Fibroblast of skin of right quadriceps (primary cell): ENCODE measurements at places on chromosomes 5 and 9.

GRCh38 chr5:36606036-36606427 lies 374 bp upstream of the SLC1A3 start:
- DNase-seq = no peak

- DNase-seq = peak; percentile 39
Observed at GRCh38 chr9:130186839-130187522, 14.8 kb downstream of the NCS1 start.

DNA sequence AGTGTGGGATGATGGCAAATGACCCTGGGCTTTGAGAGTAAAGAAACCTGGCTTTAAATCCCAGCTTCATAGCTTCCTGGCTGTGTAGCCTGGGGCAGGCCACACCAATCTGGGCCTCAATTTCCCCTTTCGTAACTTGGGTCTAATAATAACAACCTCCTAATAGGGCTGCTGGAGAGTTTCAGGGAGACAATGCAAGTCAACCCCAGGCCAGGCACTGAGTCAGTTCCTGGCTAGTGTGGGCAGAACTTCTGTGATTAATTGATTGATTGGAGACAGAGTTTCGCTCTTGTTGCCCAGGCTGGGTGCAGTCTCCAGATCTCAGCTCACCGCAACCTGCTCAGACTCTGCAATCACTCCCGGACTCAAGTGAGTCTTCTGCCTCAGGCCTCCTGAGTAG lies 3.3 kb upstream of the SH2D3C start:
- DNase-seq = no peak

DNA sequence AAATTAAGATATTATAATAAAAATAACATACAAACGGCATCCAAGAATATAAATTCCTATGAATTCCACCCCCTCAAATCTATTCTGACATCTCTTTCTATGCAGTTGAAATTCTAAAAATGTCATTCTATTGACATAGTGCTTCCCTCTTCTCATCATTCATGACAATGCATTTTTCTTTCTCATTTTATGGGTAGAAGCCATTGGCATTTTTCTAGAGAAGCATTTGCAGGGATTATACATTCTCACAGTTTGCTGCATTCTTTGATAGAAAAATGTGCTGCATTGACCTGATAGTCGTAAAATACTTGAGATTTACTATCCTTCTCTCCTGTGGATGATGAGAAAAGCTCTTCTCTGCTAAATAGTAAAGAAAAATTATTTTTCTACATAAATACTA lies 760.9 kb upstream of the ACO1 start:
- DNase-seq = no peak

GRCh38 chr9:136080716-136081112 lies 14.4 kb downstream of the NACC2 start:
- DNase-seq = no peak

DNA sequence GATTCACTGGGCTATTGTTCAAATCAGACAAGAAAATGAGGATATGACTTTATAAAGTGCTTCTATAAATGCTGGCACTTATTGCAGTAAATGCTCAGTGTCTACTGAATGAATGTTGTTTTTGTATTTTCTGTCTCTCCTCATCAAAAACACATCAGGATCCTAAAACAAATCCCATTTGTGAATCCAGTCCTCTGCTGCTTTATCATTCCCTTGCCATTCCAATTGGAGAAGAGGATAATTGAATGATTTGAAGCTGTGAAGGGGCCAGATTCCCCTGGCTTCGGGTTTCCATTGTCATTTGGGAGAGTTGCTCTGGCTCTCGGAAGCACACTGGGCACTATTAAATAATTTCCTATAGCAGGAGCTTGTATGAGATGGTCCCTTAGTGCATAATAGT lies 666.8 kb downstream of the ACTL7B start:
- no peak for DNase-seq

GRCh38 chr5:61263561-61264272 lies 68.3 kb upstream of the ZSWIM6 start:
- no peak for DNase-seq

- DNase-seq = no peak
Observed at GRCh38 chr9:16105168-16106020, 552.6 kb downstream of the CCDC171 start.

- DNase-seq = no peak
Observed at GRCh38 chr5:135822959-135823358, 11.5 kb upstream of the SLC25A48 start.

GRCh38 chr5:146620669-146621051 lies 104.7 kb upstream of the GPR151 start:
- no peak for DNase-seq

GRCh38 chr5:139199321-139199720 lies 1.2 kb upstream of the SIL1 start:
- DNase-seq = no peak

GRCh38 chr5:638501-639252 lies 26.5 kb downstream of the CEP72 start:
- DNase-seq = no peak

DNA sequence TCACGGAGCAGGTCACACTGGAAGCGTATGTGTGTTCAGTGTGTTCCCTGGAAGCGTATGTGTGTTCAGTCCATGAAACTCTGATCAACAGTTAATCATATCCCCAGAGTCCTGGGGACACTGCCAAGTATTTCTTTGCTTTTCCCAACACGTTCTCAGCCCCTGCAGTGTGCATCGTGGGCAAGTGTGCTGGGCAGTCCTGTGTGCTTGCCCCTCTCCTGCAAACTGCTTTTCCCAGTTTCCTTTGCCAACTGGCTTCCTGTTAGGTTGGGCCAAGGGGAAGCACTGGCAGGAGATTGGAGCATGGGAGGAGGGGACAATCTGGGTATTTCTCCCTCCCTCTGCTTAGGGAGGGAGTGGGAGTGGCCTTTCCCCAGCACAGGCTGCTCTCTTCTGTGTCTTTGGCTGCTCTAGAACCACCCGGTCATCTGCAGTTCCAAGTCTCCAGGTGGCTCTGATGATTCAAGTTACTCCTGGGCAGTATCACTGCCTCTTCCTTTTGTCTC lies 36.8 kb upstream of the NEK6 start:
- peak; percentile 43 for DNase-seq

GRCh38 chr5:97078958-97079743 lies 63.3 kb downstream of the LIX1 start:
- DNase-seq = no peak

GRCh38 chr9:37198831-37199230 lies 78.5 kb downstream of the ZCCHC7 start:
- DNase-seq = no peak

GRCh38 chr5:66041627-66042026 lies 102.5 kb upstream of the SREK1 start:
- no peak for DNase-seq

DNA sequence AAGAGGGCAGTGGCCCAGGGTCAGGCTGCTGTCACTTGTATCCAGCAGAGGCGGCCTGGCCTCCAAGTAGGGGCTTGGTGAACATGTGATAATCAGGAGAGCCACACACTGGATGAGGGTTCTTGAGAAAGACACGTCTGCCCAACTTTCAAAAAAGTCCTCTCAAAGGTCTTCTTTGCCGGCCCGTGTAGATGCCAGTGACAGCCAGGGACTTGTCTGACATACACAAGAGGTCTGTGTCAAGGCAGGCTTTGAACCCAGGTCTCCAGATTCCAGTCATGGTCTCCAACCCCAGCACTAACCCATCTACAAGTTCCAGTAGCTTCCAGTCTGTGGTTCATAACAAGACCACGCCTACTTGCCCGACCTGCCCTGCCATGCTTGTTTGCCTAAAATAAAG lies 7.9 kb upstream of the AMBP start:
- no peak for DNase-seq

- no peak for DNase-seq
Observed at GRCh38 chr5:166428264-166428803, 1863.1 kb upstream of the WWC1 start.

DNA sequence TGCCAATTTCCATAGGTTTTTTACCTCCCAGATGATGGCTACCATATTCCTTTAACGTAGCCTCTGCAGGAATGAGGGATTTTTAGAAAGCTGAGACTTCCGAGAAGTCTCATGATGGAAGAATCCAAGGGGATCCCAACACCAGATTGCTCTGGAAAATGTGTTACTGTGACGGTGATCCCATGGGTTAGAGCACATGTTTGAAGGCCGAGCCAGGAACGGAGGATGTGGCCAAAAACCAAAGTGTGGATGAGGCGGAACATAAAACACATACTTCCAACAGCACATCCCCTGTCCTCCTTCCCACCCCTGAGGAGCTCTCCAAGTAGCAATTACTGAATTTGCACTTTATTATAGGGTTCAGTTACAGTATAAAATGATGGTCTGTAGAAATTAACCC lies 82.6 kb downstream of the GPR21 start:
- DNase-seq = no peak

DNA sequence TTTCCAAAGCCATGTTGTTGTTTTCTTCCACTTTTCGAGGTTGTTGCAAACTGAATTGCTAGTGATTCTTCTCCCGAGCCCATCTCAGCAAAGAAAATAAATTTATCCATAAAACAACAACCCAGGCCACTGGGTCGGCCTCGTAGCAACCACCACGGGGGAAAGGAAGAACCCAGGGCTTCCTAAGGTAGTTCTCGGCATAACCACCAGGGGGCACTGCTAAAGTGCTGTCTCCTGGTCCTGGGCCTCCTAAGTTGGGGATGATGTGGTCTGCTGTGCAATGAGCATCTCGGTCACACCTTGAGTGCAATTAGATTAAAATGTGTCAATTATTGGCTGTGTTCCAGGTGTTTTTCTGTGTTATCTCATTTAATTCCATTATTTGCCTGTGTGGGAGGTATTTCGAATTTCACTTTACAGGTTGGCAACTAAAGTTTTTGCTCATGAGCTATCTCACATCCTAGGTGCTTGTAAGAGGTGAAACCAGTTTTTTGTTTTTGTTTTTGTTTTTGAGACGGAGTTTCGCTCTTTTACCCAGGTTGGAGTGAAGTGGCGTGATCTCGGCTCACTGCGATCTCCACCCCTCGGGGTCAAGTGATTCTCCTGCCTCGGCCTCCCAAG lies 102.8 kb upstream of the DAP start:
- DNase-seq = peak; percentile 36

GRCh38 chr5:79237740-79238560 lies 2.0 kb downstream of the JMY start:
- DNase-seq = no peak

DNA sequence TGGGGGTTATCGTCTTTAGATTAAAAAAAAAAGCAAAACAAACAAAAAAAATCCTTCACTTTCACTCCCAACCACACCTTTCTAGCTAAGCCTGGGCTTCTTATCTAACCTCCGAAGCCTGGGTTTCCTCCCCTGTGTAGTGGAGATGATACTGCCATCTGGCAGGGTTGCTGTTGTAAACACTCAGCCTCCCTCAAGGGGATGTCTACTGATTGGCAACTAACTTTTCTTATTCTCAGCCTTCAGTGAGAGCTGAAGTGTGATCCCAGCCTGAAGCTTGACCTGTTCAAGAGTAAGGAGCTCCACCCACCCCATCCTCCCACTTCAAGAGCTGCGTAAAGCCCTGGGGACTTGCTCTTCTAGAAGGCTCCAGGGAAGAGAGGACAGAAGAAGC lies 21.5 kb upstream of the WWC1 start:
- DNase-seq = no peak

DNA sequence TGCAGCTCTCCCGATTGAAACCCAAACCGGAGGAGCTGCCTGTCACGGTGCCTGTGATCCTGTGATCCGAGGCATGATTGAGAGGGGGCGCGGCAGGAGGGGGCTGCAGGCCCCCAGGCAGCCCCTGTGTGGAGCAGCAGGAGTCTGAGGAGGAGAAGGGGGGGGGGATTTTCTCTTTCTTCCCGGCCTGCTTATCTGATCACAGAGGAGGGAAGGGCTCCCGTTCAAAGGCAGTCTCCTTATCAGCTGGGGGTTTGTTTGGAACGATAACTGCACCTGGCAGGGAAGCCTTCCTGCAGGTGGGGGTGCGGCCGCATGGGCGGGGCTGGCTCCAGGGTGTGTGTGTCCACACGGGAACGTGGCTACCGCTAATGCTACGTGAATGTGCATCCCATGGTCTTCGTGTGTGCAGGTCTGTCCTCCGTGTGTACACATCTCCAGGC lies 38.4 kb downstream of the LMX1B start:
- no peak for DNase-seq

DNA sequence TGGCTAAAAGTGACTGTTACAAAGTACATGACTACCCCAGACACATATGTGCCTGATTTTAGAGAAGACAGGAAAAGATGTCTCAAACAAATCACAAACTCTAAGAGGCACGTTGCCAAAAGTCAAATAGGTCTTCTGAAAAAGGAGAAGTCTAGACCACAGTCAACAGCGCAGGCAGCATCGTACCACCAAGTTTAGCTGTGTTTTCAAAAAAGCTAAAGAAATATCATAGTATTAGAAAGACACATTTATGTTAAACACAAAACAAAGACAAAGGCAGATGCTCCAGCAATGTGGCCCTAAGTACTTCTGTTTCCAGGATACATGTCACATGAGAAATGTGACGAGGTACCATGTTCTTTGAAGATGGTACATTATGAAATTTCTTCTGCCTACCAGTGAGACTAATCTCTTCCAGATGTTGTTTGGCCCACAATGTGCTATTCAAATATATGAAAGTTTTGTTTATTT lies 43.5 kb downstream of the LPAR1 start:
- DNase-seq = peak; percentile 78

DNA sequence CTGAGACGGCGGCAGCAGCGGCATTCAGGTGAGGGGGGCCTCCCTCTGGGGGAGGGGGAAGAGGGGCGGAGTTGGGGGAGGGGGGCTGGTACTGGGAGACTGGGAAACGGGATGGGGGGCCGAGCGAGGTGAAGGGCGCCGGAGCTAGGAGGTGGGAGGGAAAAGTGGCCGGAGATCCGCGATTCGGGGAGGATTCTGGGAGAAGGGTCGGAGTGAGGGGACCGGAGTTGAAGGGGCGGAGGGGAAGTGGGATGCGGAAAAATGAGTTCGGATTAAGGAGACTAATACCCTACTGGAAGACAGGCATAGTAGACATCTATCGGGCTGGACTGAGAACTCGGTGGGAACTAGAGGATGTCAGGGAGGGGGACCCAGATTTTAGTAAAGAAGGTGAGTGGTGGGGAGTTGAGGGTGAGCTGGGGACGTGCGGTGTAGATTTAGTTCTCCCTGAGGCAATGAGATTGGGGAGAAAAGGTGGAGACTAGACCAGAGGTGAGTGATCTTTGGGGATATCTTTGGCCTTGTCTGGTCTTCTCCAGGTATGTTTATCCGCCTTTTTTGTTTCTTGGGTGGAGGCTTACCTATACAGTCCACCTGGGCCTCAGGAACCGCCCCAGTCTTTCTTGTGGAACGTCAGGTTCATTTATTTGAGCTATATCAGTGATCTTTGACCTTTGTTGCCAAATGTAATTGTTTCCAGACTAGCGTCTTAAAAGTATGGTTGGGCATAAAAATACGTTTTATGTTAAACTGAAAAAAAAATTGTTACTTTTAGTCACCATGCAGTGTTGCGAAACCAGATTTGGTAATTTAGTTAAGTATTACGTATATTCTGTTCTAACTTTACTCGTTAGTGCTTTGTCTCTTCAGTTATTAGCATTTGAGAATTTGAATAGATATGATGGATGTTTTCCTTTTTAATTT lies 632 bp downstream of the UBAP1 start:
- DNase-seq = peak; percentile 59
